MCF 10A (cell line): ENCODE measurements at places on chromosomes 11 and 22. TPM values are rescaled to one million over a fixed set of nuclear protein-coding genes. Genes with fewer than 3 reads are reported as not detected.

GRCh38 chr11:132402071-132402684, 1031.8 kb downstream of the NTM start:
- no peak for DNase-seq

- DNase-seq, result peak; percentile 35
Measured at GRCh38 chr11:70201882-70202861, 924 bp upstream of the FADD start.

- DNase-seq, result no peak
Measured at GRCh38 chr11:127000291-127000968, at the start of gene KIRREL3. TSS of gene KIRREL3 (minus strand) at chr11:127000770.

DNA sequence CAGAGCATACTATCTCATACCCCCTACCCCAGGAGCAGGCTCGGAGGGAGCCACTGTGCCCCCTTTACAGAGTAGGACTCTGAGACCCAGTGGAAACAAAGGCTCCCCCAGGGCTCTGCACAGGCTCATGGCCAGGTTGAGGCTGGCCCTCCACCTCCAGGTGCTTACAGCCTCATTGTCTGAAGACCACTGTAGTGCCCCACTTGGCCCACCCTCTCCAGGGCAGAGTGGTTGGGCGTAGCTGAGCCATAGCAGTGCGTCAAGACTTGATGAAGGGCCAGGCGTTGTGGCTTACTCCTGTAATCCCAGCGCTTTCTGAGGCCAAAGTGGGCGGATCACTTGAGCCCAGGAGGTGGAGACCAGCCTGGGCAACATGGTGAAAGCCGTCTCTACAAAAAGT, 1.7 kb downstream of the ANKRD13D start:
- no peak for DNase-seq

DNA sequence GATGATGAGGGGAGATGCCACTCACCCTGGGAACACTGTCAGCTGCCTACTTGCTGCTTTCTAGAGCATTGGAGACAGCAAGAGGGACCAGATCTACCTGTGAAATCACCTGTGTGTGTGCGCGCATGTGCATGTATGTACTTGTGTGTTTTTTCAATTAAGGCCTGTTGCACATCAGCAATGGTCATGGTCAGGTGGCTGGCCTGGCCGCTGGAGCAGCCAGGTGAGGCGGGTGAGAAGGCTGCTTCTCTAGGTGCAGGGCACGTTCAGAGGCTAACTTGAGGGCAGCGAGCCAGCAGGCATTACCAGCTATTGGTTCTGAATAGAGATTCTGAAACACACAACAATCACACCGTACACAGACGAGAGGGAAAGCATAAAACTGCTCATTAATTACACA, 65.1 kb downstream of the PARVG start:
- no peak for DNase-seq

DNA sequence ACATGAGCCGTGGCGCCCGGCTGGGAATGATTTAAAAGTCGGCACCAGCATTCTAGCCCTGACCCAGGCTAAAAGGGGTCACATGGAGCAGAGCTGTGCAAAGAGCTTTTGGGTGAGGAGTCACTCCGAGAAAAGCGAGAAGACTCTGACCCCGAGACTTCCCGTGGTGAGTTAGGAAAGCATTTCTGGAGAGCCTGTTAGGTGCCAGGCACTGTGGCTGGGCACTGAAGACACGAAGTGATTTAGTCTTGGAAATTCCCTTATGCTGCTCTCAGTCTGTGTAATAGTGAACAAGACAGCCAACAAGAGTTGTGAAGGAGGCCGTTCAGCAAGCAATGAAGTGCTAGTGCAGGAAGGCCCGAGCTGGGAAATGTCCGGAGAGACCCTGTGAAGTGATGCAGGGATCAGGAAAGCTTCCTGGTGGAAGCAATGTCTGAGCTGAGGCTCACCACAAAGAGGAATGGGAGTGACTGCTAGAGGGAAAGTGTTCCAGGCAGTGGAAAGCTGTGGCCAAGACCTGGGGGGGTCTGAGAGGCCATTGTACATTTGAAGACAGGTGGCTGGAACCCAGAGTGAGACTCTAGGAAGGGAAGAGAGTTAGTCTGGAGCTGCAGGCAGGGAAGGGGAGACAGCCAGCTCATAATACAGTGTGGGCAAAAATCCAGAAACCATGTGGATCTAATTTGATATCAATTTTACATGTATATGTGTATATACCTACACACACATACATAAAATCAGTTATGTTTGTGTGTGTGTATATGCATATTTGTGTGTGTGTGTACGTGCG, 31.6 kb downstream of the MARK2 start:
- DNase-seq, result no peak

DNA sequence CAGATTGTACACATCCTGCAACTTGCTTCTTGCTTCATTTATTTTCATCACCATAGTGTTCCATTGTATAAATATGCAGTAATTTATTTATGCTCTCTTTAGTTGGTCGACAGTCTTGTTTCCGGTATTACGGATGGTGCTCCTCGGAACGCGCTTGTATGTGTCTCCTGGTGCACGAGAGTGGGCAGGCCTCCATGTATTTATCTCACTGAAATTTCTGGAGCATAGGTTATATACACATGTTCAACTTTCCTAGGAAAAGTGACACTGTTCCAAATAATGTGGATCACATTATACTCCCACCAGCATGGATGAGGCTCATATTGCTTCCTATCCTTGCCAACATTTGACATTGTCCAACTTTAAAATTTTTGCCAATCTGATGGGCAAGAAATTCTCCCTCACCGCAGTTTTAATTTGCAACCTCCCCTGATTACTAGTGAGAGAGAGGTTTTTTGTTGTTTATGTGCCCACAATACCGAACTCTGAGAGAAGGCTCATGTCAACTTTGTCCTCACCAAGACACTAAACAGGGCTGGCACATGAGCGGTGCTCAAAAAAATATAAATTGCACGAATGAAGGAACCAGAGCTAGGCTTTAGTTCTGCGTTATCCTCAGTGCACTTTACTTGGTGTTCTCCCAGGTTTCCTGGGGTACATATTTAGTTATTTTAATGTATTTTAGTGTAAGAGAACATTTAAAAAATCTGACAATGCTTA, 3.8 kb downstream of the CSNK2A3 start:
- no peak for DNase-seq

DNA sequence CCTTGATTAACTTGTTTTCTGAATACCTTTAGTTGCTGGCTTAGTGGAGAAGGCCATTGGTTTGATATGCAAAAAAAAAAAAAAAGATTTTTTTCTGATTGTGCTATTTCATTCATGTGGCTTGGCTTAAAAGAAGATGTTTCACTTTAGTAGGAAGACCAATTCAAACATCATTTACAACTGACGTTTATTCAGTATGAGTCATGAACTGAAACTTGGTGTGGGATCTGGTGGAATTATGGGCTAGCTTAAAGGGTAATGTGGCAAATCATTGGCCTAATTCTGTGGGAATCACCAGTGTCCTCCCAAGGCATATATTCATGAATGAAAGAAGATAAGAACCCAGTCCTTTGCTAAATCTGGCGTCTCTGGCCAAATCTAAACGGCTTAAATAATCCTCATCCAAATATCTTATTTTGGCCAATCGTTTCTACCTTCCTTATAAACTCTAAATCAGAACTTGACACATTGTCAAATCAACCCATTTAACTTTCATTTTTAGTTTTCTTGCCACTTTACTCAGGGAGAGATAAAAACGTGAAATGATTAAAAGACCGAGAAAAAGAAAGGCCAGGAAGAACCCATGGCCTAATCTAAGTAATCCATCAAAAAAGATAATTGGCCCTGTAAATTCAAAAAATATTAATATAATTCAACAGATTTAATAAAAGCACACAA, 77.0 kb downstream of the DDIAS start:
- DNase-seq, result peak; percentile 60

DNA sequence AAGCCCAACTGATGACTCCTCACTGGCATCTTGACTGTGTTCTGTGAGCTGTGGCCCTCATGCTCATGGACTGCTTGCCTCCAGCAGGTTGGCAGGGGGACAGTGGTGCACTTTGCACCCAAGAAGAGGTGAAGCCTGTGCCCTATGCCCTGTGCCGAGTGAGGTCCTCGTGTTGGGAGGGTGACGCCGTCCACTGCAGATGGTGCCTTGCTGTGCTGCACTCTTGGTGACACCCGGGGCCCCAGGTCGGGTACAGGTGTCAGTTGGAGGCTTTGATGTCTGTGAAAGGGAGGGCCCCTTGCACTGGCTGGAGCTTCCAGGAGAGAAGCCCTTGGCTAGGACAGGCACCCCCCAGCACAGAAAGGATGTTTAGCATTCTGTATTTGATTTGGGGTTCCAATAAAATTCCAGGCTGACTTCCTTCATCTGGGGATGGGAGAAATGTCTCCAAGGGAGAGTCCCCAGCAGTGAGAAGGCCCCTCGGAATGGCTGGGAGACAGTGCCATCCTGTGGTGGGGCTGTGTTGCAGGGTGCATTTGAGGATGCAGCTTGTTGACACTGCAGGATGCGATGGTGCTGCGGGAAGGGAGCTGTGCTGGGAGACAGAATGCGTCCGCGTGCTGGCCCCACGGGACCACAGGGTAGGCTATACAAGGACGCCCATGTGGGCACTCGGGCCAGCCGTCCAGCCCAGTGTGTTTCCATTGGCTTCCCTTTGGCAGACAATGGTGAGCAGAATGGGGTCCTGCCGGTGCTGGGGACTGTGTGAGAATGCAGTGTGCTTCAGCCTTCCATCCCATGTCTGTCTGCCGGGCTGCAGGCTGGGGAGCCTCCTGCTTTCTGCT, 2.5 kb upstream of the ZDHHC8 start:
- peak; percentile 35 for DNase-seq

GRCh38 chr11:115990004-115990447, 485.8 kb upstream of the CADM1 start:
- DNase-seq, result no peak

DNA sequence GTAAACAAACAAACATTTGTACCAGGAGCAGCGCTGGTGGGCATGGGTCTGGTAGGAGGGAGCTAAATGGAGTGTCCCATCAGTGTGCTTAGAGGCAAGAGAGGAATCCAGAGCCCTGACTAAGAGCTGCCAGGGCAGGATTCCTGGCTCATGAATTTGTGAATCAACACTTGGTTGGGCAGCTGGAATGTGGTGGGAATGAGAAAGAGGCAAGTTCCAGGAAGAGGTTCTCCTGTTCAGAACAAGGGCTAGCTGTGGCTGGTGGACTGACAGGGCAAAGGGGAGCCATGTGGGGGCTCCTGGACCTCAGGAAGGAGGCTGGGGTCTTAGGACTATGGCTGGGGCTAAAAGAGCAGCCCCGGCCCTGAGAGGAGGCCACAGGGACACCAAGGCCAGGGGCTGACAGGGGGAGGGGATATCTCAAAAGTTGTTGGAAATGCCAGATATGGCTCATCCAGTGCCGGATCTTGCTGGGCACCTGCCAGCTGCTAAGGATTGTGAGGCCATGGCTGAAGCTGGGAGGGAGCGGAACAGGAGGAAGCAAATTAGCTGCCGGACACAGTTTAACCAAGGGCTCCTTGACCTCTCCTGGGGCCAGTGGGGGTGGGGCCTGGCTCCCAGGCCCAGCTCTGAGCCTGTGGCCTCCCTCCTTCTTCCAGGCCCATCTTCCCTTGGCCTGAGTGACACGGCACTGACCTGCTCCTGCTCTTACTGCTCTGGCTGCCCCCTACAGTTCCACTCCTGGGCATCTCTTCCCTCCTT, 14.6 kb upstream of the P2RY6 start:
- DNase-seq, result peak; percentile 65

DNA sequence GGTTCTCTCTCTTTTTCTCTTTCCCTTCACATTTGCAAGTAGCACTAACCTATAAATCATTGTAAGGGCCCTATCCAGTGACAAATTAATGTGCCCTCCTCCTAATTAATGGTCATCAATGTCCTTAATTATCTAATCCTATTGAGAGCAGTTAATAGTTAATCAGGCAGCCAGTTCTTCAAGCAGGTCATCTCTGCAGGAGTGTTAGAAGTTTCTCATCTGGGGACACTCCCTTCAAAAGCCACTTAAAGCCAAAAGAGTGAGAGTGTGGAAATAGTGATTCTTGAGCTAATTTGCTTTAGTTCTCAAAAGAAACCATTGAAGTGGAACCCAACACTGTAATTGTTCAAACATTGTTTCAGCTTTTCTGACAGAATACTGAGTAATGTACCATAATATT, 141.6 kb downstream of the ELP4 start:
- no peak for DNase-seq

DNA sequence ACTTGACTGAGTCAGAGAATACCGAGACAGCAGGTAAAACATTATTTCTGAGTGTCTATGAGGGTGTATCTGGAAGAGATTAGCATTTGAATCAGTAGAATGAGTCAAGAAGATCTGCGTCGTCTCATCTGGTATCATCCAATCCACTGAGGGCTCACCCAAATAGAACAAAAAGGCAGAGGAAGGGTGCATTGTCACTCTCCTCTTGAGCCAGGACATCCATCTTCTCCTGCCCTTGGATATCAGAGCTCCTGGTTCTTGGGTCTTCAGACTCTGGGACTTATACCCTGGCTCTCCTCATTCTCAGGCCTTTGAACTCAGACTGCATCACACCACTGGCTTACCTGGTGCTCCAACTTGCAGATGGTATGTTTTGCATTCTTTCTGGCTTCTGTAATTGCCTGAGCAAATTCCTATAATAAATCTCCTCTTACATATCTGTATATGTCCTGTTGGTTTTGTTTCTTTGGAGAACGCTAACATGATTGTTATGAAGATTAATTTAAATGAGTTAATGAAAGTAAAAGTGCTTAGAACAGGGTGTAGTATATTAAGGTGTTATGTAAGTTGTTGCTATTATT, 49.3 kb downstream of the ME3 start:
- DNase-seq, result no peak

- peak; percentile 50 for DNase-seq
Measured at GRCh38 chr22:41557401-41558240, 3.2 kb upstream of the CSDC2 start.

DNA sequence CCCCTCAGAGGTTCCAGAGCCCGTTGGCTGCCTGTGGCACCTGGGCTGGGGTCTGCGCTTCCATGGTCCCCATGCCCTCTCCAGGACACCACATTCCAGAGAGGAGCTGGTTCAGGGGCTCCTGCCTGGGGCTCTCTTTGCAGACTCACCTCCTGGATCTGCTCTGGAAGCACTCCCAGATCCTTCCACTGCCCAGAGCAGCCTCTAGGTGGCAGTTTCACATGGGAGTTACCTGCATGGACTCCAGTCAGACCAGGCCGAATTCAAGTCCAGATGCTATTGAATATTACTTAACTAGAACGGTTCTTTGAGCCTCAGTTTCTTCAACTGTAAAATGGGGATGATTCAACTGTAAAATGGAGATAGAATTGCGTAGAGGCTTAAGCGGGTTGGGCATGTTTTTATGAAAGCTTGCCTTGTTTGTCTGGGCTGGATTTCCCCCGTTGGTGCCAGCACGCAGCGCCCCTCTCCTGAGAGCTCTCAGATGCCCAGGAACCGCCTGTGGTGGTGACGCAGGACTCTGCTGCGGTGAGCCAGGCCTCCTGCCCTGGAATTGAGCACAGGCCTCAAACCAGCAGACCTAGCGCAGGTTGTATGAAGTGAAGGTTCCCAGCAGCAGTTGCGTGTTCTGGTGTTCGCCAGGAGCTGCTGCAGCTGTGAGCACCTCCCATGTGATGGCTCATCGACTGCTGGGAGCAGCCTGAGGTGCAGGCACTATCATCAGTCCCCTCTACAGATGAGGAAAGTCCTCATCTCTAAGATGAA, 44.2 kb downstream of the LMO1 start:
- peak; percentile 65 for DNase-seq

OR5AP2 gene
- total RNA-seq, result not detected in 2 replicates

RAB30 gene
- 12.5 and 13.2 TPM in 2 replicates for total RNA-seq

OR51S1 gene
- total RNA-seq, result not detected in 2 replicates

CCDC73 gene
- 0.09 and 0.17 TPM in 2 replicates for total RNA-seq

BTBD18 gene
- total RNA-seq, result not detected in 2 replicates
